Naive thymus-derived CD4-positive, alpha-beta T cell (primary cell): ENCODE measurements at places on chromosomes 1 and 21.

DNA sequence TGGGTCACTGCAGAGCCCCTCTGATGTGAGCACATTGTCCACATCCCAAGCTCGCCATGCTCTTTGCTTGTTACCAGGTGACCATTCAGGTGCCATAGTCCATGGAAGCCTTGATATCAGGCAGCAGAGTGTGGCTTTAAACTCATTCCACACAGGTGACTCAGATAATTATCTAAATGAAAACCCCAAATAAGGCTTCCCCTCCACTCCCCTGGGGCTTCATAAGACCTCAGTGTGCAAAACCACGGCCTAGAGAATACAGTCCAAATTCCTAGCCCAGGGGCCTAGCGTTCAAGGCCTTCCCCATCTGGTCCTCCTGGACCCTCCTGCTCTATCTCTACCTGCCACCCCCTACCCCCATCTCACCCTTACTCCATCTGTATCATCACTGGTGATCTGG lies 97.1 kb downstream of the ARHGEF10L start:
- no peaks in the 10 kb centered on the region for H3K4me1 ChIP-seq
- no peak for DNase-seq
- no peaks in the 10 kb centered on the region for H3K36me3 ChIP-seq
- no peaks in the 10 kb centered on the region for H3K27me3 ChIP-seq
- no peak overlapping the region for H3K27ac ChIP-seq

DNA sequence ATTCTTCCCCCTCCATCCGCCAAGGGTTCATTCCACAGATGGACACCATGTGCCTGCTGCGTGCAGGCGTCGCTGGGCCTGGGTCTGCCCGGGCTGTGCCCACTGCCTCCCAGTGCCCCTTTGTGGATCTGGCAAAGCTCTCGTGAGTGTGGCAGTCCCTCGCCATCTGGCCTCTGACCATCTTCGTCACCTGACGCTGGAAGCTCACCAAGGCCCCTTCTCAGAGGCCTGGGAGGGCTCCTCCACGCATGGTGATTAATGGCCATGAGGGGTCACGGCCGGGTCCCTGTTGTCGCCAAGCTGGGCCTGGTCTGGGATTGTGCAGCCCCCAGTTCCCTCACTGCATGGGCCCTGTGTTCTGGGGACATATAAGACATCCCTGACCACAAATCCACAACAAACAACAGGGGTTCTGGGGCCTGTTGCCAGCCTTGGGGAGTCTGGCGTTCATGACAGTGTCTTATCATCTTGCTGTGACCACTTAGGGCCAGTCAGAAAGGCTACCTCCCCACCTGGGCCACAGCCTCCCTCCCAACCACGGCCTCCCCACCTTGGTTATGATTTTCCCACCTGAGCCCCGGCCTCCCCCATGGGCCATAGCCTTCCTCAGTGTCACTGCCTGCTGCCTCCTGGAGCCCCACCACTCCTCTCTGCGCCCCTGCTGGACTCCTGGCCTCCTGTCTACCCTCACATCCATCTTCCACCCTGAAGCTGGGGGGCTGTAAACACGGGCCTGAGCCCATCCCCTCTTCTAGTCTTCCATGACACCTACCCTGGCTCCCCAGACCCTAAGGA lies 27.9 kb downstream of the SLC45A1 start:
- H3K36me3 ChIP-seq, result no peaks in the 10 kb centered on the region
- no peaks in the 10 kb centered on the region for H3K27me3 ChIP-seq
- peaks cover 3% of the 10 kb centered on the region for H3K4me1 ChIP-seq
- no peak overlapping the region for H3K4me3 ChIP-seq

DNA sequence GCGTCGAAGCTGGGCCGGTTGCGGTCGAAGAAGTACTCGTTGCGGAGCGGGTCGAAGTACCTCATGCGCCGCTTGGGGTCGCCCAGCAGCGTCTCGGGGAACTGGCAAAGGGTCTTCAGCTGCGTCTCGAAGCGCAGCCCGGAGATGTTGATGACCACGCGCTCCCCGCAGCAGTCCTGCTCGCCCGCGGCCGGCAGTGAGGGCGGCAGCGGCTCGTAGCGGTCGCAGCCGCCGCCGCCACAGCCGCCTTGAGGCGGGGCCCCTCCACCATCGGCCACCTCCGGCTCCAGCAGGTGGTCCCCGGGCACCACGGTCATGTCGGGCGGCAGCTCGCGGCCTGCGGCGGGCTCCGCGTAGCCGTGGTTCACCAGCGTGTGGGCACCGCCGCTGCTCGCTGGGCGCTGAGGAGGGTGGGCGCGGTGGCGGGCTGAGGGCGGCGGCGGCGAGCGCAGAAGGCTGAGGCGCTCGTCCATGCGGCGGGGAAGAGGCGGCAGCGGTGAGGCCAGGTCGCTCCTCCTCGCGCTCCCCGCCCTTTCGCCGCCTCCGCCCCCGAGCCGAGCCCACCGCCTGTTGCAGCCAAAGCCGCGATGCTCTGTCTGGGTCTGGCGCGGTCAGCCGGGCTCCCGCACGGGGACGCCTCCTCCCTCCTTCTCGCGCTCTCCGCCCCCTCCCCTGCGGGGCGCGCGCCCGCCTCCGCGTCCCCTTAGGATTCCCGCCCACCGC lies at the start of gene KCNA3:
KCNA3 (minus strand) TSS at position 604 of the 723 bp plus-strand sequence; CDS start at position 473, 131 bp downstream.
- H3K27ac ChIP-seq, result peak within 1 kb of the TSS; percentile 88
- H3K4me3 ChIP-seq, result peak within 1 kb of the TSS; percentile 97
- no peaks in the 10 kb centered on the region for H3K27me3 ChIP-seq
- H3K36me3 ChIP-seq, result peaks cover 15% of the 10 kb centered on the region

- H3K36me3 ChIP-seq, result no peaks in the 10 kb centered on the region
- H3K4me3 ChIP-seq, result no peak overlapping the region
- no peaks in the 10 kb centered on the region for H3K4me1 ChIP-seq
- H3K27ac ChIP-seq, result no peak overlapping the region
- no peaks in the 10 kb centered on the region for H3K27me3 ChIP-seq
Measured at GRCh38 chr21:16908077-16908476, 604.8 kb upstream of the CXADR start.

DNA sequence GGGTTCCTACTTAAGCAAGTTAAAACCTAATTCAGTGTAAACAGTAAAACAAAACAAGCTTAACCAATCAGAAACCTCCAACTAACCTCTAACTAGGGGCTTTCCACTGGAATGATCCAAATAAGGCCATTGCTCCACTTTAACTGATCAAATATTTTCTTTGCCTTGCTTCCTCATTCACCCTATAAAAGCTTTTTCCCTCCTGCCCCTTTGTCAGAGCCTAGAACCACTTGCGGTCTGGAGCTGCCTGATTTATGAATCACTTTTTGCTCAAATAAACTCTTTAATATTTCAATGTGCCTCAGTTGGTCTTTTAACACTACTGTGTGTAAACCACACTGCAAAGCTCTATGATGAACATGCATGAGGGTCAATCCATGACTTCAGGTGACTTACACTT lies 4.5 kb upstream of the FAM89A start:
- DNase-seq, result no peak
- no peaks in the 10 kb centered on the region for H3K27me3 ChIP-seq
- H3K27ac ChIP-seq, result no peak overlapping the region
- H3K4me3 ChIP-seq, result no peak overlapping the region

GRCh38 chr1:62159940-62160348 lies 34.7 kb upstream of the L1TD1 start:
- H3K27me3 ChIP-seq, result no peaks in the 10 kb centered on the region
- H3K27ac ChIP-seq, result no peak overlapping the region
- H3K4me3 ChIP-seq, result no peak overlapping the region

- no peak for DNase-seq
- no peaks in the 10 kb centered on the region for H3K4me1 ChIP-seq
- H3K27me3 ChIP-seq, result no peaks in the 10 kb centered on the region
- no peak overlapping the region for H3K4me3 ChIP-seq
- no peak overlapping the region for H3K27ac ChIP-seq
- H3K36me3 ChIP-seq, result no peaks in the 10 kb centered on the region
Measured at GRCh38 chr1:86774305-86775295, 70.2 kb downstream of the SH3GLB1 start.

DNA sequence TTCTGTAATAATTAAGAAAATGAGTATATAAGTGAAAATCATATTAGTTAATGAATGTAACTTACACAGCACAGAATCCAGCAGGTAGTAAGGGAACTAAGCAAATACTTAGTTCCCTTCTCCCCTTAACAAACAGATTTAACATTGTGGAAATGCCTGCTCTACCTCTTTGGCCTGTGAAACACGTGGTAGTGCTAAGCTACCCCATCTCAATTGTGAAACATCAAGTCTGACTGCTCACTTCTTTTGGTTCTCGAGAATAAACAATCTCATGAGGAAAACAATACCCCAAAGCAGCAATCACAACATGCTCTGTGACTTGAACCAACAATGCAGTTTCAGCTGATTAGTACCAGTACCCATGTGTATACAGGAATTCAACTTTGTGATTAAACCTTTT lies 4.7 kb downstream of the MYSM1 start:
- H3K36me3 ChIP-seq, result peaks cover 4% of the 10 kb centered on the region
- H3K27ac ChIP-seq, result no peak overlapping the region
- no peak for DNase-seq
- H3K27me3 ChIP-seq, result no peaks in the 10 kb centered on the region
- H3K4me3 ChIP-seq, result no peak overlapping the region

GRCh38 chr1:41479000-41479807 lies 5.3 kb downstream of the EDN2 start:
- H3K4me3 ChIP-seq, result no peak overlapping the region
- H3K4me1 ChIP-seq, result no peaks in the 10 kb centered on the region
- no peak overlapping the region for H3K27ac ChIP-seq
- no peak for DNase-seq
- no peaks in the 10 kb centered on the region for H3K27me3 ChIP-seq

DNA sequence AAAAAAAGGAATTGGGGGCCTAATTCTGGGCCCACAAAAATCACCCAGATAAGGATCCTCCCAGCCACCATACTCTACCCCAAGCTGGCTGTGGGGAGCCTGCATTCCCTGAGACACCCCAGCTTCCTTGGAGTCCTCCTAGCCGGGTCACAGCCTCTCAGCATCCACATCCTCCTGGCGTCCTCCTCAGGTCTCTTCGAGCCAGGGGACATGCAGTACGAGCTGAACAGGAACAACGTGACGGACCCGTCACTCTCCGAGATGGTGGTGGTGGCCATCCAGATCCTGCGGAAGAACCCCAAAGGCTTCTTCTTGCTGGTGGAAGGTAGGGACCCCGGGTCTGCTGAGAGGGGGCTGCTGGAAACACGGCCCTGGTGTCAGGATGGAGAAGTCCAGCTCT lies 64.3 kb downstream of the ALPL start:
- H3K4me3 ChIP-seq, result no peak overlapping the region
- H3K36me3 ChIP-seq, result no peaks in the 10 kb centered on the region

DNA sequence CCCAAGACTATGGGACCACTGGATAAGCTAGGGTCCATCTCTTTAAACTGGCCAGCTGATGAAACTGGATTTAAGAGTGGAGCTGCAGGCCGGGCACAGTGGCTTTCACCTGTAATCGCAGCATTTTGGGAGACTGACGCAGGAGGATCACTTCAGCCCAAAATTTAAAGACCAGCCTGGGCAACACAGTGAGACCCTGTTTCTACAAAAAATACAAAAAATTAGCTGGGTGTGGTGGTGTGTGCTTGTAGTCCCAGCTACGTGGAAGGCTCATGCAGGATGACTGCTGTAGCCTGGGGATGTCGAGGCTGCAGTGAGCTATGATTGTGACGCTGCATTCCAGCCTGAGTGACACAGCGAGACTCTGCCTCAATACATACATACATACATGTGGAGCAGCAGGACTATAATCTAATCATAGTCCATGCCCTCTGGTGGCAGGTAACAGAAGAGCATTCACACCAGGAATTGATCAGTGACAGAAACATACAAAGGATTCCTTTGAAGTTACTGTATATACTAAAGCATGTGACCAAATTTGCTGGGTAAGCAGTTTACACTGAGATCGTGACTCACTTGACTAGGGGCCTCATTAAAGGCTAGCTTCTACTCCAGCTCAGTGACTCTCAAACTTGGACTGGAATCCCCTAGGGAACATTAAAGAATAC lies 101.5 kb upstream of the SLFNL1 start:
- no peaks in the 10 kb centered on the region for H3K27me3 ChIP-seq
- H3K36me3 ChIP-seq, result no peaks in the 10 kb centered on the region

GRCh38 chr1:21524220-21524619 lies 15.0 kb downstream of the ALPL start:
- H3K4me1 ChIP-seq, result no peaks in the 10 kb centered on the region
- H3K27ac ChIP-seq, result no peak overlapping the region
- no peak overlapping the region for H3K4me3 ChIP-seq
- H3K27me3 ChIP-seq, result no peaks in the 10 kb centered on the region

DNA sequence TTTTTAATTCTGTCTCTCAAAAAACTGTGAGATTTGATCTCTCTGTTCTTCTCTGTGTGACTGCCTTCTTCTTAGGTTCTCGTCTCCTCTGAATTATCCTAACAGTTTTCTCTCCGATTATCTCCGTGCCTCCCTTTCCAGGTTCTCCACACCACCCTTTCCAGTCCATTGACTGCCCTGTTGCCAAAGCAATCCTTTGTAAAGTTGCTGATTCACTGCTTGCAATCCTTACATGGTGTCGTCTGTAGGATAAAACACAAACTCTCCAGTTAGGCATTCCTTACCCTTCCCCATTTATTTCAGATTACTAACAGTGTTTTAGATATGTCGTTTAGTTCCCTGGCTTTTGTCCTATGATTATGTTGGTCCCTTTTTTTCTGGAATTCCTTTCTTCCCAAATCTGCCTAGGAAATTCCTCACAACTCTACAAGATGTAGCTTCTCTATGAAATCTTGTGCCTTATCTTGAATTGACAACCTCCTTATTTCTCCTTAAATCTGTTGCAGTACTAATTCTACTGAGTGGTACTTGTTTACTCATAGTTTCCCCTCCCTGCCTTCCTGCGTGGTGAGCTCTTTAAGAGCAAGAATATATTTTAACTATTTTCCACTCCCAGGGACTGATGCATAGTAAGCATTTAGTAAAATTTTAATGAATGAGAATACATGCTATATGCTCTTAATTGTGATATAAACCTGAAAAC lies 22.3 kb downstream of the RCOR3 start:
- peaks cover 22% of the 10 kb centered on the region for H3K36me3 ChIP-seq
- no peaks in the 10 kb centered on the region for H3K27me3 ChIP-seq
- H3K4me1 ChIP-seq, result no peaks in the 10 kb centered on the region
- H3K4me3 ChIP-seq, result no peak overlapping the region

GRCh38 chr1:153346077-153346723 lies 2.4 kb downstream of the PGLYRP4 start:
- H3K27ac ChIP-seq, result no peak overlapping the region
- H3K4me1 ChIP-seq, result peaks cover 31% of the 10 kb centered on the region
- H3K4me3 ChIP-seq, result no peak overlapping the region
- no peak for DNase-seq
- no peaks in the 10 kb centered on the region for H3K36me3 ChIP-seq

DNA sequence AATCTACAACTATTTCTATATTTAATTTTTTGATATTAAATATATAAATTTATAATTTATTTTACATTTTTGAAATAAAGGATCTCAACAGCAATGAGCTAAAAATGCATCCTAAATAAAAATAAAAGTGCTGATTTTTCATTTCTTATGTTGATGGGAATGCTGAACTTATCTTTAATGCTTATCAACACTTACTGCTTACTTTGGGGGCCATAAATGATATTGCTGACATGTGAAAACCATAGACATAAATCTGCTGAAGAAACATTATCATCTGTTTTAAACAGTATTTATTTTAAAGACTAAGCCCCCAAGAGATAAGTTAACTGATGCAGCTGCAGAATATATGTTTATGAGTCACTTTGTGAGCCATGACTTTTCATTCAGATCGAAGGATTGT lies 594.1 kb upstream of the PKN2 start:
- no peaks in the 10 kb centered on the region for H3K27me3 ChIP-seq
- no peak for DNase-seq
- H3K27ac ChIP-seq, result no peak overlapping the region
- H3K4me1 ChIP-seq, result no peaks in the 10 kb centered on the region
- no peaks in the 10 kb centered on the region for H3K36me3 ChIP-seq

- no peaks in the 10 kb centered on the region for H3K36me3 ChIP-seq
- no peak overlapping the region for H3K27ac ChIP-seq
- H3K4me3 ChIP-seq, result no peak overlapping the region
- no peaks in the 10 kb centered on the region for H3K4me1 ChIP-seq
Measured at GRCh38 chr1:181175356-181175910, 86.9 kb downstream of the IER5 start.
